Inflammatory macrophage treated with lipopolysaccharide for 4 hours (primary cell): ENCODE measurements at places on chromosomes 6 and 20.
A peak's percentile ranks its signal among the peaks of the same experiment; 100 is the strongest.

DNA sequence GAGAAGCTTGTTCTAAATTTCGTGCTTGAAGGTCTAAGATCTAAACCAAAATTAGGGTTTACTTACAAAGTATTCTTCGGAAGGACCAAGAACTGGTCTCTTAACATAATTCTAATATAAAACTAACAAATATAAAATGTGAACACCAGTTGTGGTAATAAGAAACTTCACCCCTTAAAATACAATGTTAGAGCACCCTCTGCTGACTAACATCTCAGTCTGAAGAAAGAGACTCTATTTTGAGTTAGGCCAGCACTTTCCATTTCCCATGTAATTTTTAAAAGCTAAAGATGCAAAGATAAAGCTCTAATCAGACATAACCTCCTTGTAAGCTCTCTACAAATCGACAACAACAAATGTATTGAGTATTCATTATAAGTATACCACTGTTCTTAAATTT, 24.6 kb downstream of the ATG5 start:
- peak; percentile 51 for DNase-seq

DNA sequence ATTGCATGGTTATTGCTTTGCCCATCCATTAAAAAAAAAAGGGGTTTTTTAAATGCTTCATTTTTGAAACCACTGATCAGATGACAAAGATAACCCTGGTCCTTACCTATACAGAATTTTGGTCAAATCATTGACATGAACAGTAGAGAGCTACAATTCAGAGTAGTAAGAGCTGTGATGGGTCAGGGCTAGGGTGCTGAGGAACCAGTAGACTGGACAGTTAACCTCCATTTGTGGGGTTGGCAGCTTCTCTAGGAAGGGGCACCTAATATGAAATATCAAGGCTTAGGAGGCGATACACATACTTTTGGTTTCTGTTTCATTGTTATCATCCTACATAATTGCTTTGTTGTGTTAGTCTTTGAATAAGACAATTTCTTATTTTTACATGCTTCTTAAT, 55.1 kb downstream of the ORC3 start:
- peak; percentile 40 for DNase-seq

- DNase-seq, result no peak
Observed at GRCh38 chr6:158122048-158122447, 46.0 kb downstream of the SERAC1 start.

DNA sequence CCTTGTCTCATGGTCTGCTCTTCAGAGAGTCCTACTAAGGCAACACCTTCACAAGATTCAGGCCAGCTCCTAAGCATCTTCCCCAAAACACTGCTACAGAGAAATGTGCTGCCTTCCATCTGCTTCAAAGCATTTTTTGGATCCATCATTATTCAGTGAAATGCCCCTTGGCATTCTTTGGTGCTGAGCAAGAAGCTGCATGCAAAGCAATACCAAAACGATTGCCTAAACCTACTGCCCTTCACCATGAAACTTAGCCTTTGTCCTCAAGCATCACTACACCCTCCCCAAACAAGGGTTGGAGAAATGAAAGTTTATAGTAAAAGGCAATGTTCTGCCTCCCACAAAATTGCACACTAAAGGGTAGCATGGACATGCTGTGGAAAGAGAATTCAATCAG, 93.5 kb downstream of the SNAP25 start:
- DNase-seq, result no peak
